ENCODE measurements at places on chromosomes 2 and 18.
A peak's percentile ranks its signal among the peaks of the same experiment; 100 is the strongest.

DNA sequence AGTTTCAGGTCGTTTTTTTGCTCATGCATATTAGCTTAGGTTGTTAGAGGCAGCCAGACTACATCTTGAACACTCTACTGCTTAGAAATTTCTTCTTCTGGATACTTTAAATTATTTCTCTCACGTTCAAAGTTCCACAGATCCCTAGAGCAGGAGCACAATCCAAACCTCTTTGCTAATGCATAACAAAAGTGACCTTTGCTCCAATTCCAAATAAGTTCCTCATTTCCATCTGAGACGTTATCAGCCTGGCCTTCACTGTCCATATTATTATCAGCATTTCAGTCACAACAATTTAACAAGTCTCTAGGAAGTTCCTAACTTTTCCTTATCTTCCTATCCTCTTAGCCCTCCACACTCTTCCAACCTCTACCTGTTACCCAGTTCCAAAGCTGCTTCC, 50.4 kb upstream of the ERMN start:
- no peak for DNase-seq

DNA sequence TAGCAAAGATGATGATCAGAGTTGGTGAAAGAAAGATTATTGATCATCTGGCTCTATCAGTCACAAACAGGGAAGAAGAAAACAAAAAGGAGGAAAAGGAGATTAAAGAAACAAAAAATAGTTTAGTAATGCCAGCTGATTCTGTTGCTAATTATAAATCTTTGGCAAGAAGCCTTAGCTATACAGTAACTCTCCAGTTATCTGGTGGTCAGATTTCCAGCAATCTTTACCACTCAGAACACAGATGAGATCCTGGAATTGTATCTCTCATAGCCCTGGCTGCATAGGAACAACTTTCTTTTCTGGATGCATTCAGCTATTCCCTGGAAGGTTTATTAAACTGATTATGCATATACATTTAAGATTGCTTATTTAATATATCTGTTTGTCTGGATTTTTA, 256.8 kb upstream of the ZEB2 start:
- DNase-seq, result no peak

DNA sequence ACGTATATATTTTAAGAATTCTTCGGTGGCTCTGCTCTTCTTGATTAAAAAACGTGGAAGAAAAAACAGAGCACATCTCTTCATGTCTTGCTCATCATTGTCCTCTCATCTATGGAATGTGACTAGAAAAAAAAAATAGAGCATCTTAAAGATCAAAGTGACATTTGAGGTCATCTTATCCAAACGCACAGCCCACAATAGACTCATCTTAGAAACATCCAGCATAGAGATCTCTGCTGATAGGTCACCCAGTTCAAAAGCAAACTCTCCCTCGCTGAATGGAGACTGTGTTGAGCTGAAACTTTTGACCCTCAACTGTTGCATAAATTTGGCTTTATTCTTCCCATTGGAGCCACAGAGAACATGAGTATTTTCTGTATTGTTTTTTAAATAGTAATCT, 65.2 kb downstream of the CMPK2 start:
- DNase-seq, result no peak

DNA sequence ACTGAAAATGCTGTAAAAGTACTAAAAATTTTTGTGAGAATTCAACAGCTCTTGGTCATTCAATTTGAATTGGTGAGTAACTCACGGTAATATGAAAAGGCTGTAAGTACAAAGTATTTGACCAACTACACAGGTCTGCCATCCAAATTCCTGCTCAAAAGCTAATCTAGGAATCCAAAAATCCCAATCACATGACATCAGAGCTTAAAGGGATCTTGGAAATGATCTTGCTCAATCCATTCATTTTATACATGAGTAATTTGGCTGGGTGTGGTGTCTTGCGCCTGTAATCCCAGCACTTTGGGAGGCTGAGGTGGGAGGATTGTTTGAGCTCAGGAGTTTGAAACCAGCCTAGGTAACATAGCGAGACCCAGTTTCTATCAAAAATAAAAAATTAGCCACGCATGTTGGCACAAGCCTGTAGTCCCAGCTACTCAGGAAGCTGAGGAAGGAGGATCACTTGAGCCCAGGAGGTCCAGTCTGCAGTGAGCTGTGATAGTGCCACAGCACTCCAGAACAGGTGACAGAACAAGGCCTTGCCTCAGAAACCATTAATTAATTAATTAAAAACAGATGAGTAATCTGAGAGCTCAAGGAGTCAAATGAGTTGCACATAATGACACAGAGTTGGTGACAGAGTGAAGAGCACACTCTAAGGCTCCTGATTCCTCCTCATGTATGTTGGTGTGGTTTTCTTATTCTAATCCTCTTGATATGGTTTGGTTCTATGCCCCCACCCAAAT, 19.8 kb downstream of the SPIRE1 start:
- no peak for DNase-seq

DNA sequence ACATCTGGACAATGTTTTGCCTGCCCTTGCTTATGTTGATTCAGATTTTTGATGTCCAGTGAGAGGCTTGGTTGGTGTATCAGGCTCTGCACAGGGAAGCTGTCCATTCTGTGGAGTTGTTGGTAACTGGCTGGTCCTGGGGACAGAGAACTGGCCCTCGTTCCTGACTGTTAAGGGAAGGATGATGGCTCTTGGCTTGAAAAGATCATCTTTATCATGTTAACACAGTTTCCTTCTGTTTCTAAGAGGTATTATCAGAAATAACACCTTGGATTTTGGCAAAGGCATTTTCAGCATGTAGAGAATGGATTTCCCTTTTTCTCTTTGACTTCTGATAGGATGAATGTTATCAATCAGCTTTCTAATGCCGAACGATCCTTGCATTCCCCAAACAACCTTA, 19.3 kb downstream of the STK25 start:
- DNase-seq, result no peak

- DNase-seq, result no peak
These were observed 469.6 kb upstream of the CELF4 start for GRCh38 chr18:38035193-38035592.

DNA sequence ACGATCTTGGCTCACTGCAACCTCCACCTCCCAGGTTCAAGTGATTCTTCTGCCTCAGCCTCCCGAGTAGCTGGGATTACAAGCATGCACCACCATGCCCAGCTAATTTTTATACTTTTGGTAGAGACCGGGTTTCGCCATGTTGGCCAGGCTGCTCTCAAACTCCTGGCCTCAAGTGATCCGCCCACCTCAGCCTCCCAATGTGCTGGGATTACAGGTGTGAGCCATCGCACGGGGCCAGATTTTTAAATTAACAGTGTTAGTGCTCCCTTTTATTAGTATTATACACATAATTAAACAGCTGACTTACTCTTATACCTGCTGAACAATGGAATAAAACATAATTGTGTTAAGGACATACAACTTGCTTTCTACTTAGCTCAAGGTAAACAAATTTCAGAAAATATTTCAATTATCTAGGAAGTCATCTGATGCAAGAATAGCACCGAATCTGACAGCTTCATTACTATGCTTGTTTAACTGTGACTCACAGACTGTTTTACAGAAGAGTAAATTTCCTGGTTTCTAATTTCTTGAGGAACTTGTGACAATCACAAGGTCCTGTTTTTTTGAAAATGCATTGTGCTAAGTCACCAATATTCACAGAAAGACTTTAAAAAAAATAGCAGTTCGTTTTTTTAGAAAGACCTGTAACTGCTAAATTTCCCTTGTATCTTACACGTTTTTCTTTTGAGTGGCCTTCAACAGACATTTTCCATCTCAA, 51.2 kb downstream of the SPIRE1 start:
- no peak for DNase-seq

DNA sequence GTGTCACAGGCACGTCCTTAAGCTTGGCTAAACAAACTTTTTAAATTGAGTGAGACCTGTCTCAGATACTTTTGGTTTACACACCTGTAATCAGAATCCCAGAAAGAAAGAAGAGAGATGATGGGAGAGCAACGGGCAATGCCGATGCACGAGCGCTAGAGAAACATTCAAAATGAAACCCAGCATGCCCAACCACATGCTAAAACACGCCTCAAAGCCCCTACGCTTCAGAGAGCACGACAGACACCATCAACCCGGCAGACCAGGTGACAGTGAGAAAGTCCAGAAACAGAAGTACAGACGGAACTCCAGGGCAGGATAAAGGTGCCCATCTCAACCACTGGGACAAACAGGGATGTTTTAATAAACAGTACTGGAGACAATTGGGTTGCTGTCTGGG, 85.5 kb downstream of the HDAC4 start:
- DNase-seq, result no peak

DNA sequence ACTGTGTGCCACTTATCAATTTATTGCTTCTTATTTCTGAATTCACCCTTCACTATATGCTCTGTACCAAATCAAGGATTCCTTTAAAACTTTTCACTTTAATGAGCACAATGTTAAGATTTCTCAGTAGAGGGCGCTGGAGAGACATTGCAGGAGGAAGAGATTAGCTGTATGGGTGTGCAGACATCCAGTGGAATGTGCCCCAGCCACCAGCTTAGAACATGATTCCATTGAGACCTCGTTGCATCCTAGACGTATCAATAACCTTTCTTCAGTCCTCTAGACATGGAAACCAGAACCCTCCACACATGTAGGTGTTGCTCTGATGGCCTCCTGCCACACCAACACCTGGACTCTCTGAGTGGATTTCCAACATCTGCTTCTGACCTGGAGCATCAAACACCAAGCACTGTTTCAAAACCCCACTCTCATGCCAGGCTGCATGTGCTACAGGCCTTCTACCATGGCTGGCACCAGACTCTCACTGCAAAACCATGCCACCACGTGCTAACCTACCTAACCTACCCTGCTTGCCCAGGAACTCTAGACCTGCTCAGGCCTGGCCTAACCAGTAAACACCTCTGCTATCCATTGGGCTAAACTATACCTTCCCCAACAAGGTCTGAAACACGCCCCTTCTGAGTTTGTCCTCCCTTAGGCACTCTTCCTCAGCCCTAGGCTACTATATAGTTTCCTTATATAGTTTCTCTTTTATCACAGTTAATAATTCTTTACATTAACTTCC, 633.2 kb upstream of the PKDCC start:
- no peak for DNase-seq

GRCh38 chr2:101012706-101013181, 10.7 kb downstream of the RPL31 start:
- DNase-seq, result peak; percentile 34

- DNase-seq, result no peak
These were observed 56.5 kb downstream of the BCL11A start for GRCh38 chr2:60496956-60497355.

DNA sequence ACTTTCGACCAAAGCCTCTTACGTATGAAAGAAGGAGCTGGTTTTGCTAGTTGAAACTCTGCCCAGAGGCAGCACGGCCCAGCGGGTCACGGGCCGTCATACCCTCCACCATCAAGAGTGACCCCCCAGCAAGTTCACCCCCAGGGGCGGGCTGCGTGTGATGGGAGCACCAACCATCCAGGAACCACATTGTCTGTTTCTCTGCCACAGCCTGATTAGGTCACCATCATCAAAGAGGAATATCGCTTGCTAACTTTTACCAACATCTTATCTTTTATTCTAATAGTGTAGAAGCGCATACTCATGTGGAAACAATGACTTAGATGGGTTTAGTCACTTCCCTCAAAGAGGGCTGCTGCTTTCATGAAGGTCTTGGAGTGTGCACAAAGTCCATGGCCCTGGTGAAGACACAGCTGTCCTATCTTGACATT, 116.6 kb upstream of the SMIM21 start:
- no peak for DNase-seq

DNA sequence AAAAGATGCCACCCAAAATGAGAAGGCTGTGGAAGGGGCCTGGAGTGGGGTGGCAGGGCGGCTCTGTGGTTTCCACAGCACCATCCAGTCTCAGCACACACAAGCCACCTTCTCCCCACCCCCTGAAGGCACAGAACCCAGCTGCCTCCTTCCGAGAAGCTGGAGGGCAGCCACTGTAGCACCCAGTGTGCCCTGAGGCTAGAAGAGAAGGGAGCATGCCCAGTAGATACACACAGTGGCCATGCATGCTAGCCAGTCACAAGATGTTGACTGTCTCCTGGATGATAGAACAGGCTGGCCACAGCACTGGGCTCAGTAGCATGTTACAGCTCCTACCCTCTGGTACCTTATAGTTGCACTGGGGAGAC, 148.9 kb upstream of the EPAS1 start:
- no peak for DNase-seq

DNA sequence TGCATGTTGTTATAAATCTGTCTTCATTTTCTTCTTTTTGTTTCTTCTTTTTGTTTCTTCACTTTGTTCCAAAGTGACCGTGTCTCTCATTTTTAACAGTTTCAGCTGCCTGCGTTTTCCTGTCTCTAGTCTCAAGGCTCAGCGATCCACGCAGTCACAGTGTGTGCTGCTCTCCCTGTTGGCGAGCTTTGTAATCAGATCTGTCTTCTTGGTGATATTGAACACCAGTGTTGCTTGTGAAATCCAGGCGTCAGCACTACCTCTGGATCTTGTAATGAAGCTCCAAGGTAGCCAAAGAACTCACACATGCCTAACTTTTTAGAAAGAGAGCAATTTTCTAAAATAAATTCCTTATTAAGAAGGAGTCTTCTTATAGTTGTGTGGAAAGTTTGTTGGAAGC, 13.2 kb downstream of the SNTG2 start:
- DNase-seq, result no peak

DNA sequence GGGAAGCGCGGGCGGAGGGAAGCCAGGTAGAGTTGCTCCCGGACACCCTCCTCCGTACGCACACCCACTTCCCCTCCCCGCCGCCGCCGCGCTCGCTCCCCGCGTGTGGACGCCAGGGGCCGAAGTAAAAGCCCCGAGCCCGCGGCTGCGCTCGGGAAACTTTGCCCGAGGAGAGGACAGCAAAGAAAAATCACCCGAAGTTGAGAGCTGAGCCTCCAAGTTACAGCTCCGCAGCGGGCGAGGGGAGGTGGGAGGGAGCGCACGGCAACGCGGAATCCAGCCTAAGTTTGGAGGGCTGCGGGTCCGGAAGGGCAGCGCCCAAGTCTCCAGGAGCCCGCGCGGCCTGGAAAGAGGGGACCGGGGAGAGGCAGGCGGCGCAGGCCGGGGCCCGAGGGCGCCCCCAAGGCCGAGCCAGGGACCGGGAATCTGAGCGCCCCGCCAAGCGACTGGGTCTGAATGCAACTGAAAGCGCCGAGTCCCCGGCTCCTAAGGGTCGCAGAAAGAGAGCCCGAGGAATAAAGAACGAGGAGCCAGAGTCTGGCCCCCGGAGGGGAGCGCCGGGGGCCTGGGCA, 706 bp upstream of the BCL11A start:
- no peak for DNase-seq

DNA sequence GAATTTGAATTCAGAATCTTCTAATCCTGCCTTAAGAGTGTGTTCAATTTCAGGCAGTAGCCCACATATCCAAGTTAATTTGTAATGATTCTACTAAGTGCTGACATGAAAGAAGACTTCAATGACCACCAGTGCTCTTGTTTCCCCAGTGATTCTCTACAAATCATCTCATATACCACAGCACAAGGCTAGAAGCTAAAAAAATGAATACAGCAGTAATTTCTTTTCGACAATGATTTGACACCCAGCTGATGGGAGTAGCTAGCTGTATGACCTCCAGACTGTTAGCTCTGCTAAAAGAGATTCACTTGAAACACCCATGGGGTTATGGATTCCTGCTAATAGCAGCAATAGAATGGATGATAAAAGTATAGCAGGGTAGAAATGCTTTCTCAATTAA, 217.0 kb upstream of the TMEFF2 start:
- no peak for DNase-seq
